ENCODE measurements at places on chromosomes 6 and 20.

- no peak for DNase-seq
These were observed 217.3 kb upstream of the TENT5A start for GRCh38 chr6:81969814-81970213.

GRCh38 chr6:152402791-152403190 lies 234.4 kb downstream of the SYNE1 start:
- DNase-seq = no peak

DNA sequence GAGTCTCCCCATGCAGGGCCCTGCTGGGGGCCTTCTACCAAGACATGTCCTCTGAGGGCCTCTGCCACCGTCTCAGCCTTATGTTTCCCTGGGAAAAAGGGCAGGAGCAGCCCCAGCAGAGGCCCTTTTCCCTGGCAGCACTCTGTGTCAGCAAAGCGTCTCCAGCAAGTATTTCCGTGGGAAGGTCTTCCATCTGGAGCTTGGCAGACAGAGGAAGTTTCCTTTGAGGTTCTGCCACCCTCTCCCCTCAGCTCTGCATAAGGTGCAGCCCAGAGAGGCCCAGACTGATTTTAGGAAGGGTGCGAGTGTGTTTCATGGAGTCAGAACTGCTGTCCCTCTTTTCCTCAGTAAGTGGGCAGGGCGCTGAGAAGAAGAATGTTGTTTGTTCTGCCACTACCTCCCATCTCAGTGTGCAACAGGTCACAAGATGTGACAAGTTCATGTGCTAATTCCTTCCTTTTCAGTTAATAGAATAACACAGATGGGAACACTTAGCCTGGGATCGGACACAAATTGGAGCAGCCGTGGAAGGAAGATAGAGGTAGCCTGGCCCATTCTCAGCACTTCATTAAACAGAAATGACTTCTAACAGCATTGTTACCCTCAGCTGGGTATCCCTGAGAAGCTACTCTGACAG lies 784.4 kb downstream of the MAFB start:
- no peak for DNase-seq

DNA sequence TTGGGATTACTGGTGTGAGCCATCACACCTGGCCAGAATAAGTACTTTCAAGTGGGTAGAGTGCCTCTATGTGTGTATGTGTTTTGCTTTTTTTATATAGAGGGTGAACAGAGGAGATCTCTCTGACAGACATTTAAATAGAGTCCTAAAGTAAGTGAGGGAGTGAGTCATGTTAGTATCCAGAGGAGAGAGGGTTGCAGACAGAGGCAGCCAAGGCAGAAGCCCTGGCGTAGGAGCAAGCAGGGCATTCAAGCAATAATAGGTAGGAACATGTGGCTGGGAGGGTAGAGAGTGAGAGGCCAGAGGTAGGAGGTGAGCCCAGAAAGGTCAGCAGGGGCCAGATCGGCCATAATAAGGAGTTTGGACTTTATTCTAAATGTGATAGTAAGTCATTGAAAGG lies 48.9 kb downstream of the PHF20 start:
- DNase-seq = peak; percentile 64

- DNase-seq = no peak
These were observed 11.8 kb upstream of the STXBP5 start for GRCh38 chr6:147192278-147192911.

GRCh38 chr20:42100137-42100704 lies 482.0 kb upstream of the CHD6 start:
- no peak for DNase-seq

- peak; percentile 68 for DNase-seq
These were observed 33.9 kb downstream of the ADTRP start for GRCh38 chr6:11744753-11745152.

DNA sequence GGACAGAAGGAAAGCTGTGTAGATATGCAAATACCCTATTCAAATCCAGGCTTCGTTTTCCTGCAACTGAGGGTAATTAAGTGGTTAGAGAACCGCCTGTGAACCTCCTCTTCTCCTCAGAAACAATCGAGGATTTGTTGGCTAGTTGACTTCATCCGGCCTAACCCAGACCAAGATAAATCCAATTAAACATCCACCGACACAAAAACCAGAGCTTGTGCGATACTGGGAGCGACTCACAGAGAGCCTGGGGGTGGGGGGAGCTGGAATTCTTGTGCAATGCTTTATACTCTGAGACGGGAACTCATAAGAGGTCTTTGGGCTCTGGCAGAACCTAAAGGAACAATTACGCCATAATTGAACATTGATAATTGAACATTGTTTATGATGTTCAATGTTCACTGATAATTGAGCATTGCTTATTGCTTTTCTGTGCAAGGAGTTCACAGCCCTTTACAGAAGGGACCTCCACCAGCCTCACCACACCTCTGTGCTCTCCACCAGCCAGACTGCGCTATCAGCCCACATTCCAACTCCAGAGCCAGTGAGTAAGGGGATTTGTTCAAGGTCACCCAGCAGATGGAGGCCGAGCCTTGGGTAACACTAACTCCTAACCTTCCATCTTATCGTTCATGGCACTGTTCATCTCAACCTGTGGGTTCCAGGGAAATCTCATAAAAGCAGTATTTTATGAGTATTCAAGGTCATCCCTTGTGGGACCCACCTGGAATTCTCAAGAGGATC lies 429.6 kb upstream of the JARID2 start:
- peak; percentile 73 for DNase-seq

GRCh38 chr6:143739341-143739851 lies 61.6 kb downstream of the PHACTR2 start:
- DNase-seq = no peak

- DNase-seq = no peak
These were observed 161.1 kb upstream of the PLN start for GRCh38 chr6:118386975-118387374.

GRCh38 chr6:80331974-80332373 lies 225.5 kb downstream of the BCKDHB start:
- DNase-seq = no peak

GRCh38 chr6:118537574-118537973 lies 10.5 kb upstream of the PLN start:
- DNase-seq = peak; percentile 28

- no peak for DNase-seq
These were observed 184.4 kb downstream of the MEI4 start for GRCh38 chr6:77837034-77837784.

DNA sequence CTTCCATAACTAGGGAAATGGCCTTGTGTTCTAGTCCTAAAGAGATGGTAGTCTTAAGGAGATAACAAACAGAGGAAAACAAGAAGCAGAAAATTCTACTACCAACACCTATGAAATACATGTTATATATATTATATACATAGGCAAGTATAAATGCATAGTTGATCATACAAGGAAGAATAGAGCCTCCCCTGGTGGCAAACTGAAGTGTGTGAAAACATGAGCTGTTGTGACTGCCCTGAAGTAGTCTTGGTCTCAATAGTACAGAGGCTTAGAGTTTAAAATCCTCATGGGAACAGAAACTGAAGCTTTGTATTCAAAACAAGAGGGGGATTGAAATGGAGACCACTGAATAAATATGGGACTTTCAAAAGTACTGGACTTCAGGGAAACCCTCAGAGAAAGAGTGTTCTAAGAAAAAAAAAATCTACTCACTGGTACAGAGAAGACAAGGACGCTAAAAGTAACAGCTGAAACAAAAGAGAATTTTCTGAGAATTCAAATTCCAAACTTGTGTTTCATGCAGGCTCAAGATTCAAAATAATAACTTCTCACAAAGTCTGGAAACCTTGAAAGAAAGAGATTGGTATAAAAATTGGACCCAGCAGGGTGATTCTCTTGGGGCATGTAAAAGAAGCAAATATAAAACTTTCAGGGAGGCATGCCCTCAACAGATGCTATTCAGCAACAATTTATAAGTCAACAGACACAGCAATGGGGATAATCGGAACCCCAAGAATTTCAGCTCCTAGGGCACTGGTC lies 59.7 kb upstream of the SAMD3 start:
- peak; percentile 12 for DNase-seq

DNA sequence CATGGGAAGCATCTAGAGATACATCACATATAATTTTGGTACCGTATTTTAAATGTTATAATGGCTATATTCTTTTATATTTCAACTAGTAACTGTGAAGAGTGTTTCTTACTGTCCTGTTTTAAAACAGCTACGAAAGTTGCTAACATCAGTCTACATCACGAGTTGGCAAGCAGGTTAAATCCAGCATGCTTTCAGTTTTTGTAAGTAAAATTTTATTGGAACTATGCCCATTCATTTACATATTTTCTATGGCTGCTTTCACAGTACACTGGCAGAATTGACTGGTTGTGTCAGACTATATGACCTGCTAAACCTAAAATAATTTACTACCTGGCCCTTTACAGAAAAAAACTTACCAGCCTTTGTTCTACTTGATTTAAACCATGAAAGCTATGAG lies 478.1 kb downstream of the PHF3 start:
- DNase-seq = no peak

- DNase-seq = no peak
These were observed 179.7 kb upstream of the SHLD1 start for GRCh38 chr20:5570452-5570851.

DNA sequence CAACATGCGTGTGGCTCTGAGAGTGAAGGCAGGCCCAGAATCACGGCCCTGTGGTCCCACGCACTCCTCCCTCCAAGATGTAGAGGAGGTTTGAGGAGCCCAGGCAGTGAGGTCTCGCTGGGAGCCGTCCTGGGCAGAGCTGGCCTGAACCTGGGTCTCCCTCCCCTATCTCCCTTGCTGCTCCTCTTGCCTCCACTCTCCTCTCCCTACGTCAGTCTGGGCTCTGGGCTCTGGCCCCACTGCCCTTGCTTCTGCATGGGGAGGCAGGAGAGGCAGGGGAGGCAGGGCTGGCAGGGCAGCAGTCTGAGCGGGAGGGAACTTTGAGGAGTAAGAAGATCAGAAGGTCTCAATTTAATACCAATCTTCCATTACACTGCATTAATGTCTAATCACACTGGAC lies 375.1 kb downstream of the ZFAND3 start:
- DNase-seq = no peak

GRCh38 chr6:168388641-168389633 lies 52.0 kb upstream of the SMOC2 start:
- DNase-seq = no peak

All from astrocyte of the hippocampus (primary cell).